Fibroblast of skin of back (primary cell): ENCODE measurements at places on chromosomes 1 and 21.
A peak's percentile ranks its signal among the peaks of the same experiment; 100 is the strongest.

GRCh38 chr1:115295904-115296696 lies 41.9 kb downstream of the NGF start:
- peak; percentile 54 for DNase-seq

DNA sequence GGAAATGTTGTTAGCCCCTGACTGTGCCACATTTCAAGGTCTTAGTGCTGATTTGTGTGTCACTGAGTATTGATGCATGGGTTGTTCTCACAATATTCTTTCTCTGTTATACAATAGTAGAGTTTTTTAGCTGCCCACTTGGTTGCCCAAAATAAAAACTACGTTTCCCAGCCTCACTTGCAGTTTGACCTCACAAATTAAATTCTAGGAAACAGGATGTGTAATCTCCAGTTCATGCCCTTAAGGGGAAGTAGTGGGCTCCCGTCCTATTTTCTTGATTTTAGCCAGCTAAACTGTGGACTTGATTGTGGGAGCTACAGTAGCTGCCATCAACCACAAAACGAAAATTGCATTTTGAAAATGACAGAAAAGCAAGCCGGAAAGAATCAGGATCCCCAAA lies 27.3 kb upstream of the LAMC1 start:
- no peak for DNase-seq

DNA sequence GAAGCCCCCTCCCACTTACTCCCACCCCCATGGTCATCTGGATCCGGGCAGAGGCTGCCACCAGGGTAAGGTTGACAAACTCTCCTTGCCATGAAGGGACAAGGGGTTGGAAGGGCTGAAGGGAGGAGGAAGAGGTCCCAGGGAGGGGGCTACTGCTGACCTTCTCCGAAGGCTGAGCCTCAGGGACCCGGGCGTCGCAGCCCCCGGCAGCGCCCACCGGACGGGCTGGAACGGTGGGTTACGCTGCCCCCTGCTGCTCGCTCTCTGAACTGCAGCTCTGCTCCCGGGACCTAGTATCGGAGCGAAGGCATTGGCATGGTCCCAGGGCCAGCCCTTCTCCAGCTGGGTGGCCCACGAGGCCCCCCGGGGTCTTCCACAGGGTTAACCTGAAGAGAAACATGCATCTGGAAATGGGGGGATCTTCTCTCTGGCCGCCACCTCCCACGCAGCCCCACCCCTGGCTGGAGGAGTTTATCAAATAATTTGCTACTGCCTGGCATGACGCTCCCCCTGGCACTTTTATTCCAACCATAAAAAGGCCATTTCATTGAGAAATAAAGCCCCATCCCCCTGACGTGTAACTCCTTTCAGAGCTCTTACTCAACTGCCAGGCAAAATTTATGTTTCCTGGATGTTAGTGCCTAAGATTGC lies 70.4 kb upstream of the TARDBP start:
- peak; percentile 19 for DNase-seq

DNA sequence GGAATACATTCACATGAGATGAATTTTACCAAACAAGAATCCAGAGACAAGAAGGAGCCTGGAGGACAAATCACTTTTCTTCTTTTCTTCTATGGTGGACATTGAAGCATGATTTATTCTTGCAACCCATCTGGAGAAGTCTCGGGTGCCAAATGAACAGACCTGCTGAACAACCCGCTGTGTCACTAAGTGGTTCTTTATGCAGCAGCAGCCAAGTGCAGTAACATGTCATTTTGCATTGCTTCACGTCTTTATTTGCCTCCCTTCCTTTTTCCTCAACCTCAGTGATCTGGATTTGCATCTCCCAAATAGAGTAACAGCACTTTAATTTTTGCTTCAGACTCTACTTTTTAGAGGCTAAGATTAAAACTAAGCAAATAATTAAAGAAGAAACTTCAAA lies 50.0 kb upstream of the TENT5C start:
- DNase-seq = no peak

DNA sequence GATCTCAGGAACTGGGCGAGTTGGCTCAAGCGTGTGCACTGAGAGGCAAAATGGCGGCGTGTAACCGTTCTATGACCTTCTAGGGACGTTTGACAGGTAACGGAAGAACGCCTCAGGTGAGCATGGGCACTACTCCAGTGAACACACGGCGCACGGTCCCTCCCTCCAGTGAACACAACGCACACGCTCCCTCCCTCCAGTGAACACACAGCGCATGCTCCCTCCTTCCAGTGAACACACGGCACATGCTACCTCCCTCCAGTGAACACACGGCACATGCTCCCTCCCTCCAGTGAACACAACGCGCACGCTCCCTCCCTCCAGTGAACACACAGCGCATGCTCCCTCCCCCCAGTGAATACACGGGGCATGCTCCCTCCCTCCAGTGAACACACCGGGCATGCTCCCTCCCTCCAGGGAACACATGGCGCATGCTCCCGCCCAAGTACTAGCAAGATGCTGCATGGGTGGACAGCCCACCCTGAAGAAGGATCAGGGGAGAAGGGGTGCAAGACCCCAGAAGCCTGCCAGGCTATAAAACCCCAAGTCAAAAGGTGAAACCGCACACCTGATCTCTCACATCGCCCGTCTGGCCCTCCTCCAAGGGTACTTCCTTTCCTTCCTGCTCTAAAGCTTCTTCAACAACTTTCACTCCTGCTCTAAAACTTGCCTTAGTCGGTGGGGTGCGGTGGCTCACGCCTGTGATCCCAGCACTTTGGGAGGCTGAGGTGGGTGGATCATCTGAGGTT lies 3.5 kb downstream of the C1orf159 start:
- no peak for DNase-seq

DNA sequence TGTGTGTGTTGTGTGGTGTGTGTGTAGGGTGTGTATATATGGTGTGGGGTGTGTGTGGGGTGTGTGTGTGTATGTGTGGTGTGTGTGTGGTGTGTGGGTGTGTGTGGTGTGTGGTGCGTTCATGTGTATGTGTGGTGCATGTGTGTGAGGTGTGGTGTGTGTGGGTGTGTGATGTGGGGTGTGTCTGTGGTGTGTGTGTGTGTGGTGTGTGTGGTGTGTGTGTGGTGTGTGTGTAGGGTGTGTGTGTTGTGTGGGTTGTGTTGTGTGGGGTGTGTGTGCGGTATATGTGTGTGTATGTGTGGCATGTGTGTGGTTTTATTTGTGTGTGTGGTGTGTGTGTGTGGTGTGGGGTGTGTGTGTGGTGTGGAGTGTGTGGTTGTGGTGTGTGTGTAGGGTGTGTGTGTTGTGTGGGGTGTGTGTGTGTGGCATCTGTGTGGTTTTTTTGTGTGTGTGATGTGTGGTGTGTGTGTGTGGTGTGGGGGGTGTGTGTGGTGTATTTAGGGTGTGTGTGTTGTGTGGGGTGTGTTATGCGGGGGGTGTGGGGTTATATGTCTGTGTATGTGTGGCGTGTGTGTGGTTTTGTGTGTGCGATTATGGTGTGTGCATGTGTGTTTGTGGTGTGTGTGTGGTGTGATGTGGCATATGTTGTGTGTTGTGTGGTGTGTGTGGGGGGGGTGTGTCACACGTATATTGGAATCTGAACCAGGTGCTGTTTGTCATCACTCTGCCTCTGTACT lies 17.1 kb upstream of the ZBTB21 start:
- no peak for DNase-seq

GRCh38 chr21:33840771-33841170 lies 74.8 kb downstream of the ATP5PO start:
- DNase-seq = no peak

DNA sequence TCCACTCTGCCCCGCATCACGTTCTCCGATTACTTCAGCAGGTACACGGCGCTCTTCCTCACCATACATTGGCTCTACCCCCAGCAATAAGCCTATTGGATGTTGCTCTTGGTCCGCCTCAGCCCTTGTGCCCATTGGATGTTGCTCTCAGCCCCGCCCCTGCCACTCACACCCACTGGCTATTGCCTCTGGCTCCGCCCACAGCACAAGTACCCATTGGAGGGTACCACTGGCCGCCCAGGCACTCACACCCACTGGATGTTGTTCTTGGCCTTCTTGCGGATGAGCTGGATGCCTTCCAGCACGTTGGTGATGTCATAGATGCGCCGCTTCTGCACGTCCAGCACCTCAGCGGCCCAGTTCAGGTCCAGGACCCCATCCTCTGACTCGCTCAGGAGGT lies 9.4 kb downstream of the E2F2 start:
- no peak for DNase-seq

- no peak for DNase-seq
Observed at GRCh38 chr21:14911351-14911750, 153.4 kb downstream of the NRIP1 start.

DNA sequence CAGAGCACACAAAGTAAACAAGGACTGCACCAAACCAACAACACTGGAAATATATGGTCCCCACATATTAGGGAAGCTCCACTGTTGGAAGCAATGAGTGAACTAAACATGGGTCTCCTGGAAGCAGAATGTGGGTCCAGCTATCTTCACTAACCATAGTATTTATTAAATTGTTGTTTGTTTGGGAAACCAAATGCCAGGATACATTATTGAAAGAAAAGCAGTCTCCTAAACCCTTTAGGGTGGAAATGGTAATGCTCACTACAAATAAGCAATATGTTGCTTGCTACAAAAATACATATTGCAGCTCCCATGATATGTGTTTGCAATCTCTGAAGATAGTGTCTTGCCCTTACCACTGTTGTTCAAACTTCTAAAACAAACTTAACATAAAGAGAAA lies 2.2 kb downstream of the NEGR1 start:
- no peak for DNase-seq

DNA sequence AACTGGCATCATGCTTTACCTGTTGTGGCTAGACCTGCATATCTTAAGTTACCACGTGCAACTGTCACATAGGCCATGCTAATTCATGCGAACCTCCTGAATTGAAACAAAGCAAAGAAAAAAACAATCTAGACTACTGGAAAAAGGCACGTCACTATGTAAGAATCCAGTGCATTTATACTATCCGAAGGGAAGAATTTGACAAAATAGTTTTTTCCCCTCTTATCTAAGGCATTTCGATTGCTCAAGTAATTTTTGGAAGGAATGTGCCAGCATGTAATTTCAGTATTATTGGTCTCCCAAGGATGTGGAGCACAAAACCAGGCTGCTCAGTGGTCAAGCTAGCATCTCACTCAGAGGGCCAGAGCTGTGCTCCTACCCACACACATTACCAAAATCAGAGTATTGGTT lies 31.5 kb upstream of the C1orf198 start:
- DNase-seq = peak; percentile 88

GRCh38 chr1:20962576-20963258 lies 175.6 kb upstream of the HP1BP3 start:
- DNase-seq = no peak

GRCh38 chr1:177306981-177307380 lies 136.2 kb downstream of the BRINP2 start:
- peak; percentile 34 for DNase-seq

DNA sequence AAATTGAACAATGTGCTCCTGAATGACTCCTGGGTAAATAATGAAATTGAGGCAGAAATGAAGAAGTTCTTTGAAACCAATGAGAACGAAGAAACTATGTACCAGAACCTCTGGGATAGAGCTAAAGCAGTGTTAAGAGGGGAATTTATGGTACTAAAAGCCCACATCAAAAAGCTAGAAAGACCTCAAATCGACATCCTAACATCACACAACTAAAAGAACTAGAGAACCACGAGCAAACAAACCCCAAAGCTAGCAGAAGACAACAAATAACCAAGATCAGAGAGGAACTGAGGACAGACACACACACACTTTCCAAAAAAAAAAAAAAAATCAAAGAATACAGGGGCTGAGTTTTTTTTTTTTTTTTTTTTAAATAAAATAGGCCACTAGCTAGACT lies 564.2 kb downstream of the SMYD3 start:
- no peak for DNase-seq

DNA sequence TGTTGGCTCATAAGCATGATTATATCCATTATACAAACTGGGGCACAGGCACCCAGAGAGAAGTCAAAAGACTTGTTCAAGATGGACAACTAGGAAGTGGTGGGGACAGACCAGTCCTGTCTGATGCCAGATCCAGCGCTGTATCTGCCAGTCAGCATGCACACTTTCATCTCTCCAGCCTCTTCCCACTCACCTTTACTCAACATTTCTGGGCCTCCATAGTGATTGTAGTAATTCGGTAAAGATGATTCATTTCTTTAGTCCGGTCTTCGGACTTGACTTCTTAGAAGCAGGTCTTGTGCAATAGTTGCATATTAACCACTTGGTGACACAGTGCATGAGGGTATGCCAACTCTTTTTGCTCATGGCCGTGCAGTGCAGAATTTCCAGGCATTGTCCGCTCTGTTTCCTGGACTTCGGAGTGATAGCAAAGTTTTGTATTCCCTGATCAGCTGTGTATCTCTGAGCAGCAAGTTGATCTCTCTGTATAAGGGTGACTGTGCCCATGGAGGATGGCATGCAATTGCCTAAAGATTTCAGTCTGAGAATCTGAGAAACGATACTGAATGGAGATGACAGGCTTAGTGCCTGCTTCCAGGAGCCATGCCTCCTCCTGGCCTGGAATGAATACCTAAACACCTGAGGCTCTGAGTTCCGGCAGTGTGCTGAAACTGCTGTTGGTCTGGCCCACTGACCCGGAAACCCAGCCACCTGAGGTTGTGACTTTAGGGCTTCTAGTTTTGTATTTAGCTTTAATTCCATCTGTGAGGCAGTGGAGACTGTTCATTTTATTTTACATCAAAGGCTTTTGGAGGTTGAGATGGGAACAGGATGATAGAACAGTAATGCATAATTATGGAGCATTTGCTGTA lies 39.0 kb downstream of the GALNT2 start:
- DNase-seq = peak; percentile 50

DNA sequence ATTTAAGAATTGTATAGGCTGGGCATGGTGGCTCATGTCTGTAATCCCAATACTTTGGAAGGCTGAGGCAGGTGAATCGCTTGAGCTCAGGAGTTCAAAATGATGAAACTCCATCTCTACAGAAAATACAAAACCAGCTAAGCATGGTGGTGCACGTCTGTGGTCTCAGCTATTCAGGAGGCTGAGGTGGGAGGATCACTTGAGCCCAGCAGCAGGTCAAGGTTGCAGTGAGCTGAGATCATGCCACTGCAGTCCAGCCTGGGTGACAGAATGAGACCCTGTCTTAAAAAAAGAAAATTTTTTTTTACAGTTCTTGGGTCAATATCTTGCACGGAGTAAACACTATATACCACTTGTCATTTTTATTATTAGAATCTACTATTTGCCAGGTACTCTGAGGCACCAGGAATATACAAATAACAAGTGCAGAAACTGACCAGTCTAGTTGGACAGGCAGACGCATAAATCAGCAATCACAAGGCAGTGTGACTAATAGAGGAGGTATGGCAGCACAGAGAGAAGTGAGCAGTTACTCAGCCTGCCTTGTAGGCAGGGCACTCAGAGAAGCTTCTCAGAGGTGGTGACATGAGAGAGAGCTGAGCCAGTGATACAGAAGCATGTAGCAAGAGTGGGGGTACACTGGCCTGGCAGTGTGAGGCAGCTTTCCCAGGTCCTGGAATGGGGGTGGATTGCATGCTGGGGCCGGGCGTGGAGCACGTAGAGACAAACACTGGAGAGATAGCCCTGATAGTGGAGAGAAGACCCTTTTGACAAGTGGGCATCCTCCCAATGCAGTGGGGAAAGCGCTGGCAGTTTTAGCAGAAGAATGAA lies 8.0 kb downstream of the PHLDA3 start:
- peak; percentile 98 for DNase-seq

DNA sequence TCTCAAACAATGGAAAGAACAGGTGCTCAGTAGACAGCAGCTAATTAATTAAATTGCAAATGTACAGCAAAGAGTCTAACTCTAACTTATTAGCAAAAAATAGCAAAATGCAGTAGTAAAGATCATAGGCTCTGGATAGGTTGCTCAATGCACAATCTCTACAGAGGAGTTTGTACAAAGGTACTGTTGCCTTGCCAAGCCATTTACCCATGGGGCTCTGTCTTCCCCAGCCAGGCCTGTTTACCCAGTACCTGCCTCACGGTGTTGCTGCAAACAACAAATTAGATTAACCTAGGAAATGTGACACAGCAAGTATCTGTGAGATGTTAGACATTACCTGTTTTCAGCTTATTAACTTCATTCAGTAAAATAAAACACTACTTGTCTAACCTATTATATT lies 222.0 kb downstream of the DENND1B start:
- DNase-seq = no peak
